NCI-H1694 (cell line): ENCODE measurements at places on chromosomes 13 and 19.

DNA sequence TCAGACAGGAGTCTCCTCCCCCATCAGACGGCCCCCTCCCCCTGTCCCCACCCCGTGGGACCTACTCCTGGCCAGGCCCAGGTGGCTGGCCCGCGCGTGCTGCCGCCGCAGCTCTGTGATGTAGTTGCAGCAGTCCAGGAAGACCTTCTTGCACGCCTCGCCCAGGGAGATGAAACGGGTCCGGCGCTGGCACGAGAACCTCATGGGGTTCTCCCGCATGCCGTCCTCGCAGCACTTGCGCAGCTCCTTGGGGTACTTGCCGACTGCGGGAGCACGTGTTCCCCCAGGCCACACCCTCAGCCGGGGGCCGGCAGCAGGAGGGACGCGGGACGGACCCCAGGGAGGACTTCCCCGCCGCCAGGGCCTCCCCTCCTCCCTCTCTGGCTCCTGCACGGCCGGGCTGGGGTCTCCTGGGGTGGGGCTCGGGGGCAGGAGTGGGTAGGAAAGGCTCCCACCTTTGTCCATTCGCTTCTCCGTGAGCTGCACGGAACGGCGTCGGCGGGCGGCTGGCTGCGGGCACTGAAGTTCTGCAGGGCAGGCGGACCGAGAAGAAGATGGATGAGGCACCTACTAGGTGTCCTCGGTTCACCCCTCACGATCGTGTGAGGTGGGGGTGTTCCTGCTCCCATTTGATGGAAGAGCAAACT, 13.3 kb downstream of the C3 start:
- DNase-seq = no peak

DNA sequence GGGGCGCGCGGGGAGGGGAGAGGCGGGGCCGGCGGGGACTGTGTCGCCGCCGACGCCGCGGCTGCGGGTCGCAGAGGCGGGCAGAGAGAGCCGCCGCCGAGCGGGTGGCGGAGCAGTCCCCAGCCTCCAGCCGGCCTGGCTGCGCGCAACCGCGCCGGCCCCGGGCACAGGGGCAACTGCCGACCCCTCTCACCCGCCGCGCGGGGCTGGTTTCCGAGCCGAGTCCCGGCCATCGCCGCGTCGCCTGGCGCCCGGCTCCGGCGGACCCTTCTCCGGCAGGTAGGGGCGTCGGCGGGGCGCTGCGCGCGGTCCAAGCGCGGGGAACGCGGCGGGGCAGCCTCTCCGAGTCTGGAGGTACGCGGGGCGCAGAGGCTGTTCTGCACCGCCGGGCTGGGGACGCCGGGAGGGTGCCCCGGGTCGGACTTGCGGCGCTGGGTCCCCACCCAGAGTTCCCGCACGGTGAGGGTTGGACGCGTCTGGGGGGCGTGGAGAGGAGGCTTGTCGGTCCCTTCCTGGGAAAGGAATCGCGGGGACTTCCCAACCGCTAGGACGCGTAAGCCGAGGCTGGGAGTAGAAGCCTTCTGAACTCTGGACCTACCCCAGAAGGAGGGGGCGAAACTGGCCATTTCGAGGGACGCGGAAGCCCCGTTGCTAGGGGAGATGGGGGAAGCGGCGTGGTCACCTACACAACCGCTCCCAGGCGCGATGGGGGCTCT, 133.6 kb upstream of the MYO16 start:
- DNase-seq = no peak

DNA sequence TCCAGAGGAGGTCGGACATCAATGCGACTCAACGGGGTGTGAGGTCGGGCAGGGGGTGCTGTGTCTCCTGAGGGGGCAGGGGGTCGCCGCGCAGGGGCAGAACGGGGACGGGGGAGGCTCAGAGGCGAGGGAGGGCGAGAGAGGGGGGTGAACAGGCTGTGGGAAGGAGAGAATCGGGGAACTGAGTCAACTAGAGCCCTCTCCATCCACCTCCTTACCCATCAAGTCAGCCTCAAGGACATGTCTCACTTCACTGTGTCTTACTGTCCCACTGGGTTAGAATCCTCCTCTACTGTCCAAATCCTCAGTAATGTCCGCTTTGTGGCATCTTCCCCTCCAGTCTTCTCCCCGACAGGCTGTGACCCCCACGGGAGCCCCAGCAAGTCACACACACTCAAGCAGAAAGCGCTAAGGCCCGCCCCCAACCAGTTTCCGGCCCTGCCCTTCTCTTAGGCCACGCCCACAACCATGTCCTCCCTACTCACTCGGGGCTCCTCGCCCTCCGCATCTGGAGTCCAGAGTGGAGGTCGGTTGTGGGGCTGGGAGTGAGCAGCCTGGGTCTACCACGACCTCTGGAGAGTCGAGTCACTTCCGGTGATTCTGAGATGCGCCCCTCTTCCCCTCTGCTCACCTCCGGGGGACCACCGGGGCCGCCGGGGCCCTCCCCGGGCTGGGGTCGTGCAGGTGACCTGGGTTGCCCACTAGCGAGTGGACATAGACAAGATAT, 9.3 kb downstream of the PLEKHA4 start:
- DNase-seq = no peak

- no peak for DNase-seq
Observed at GRCh38 chr19:22532388-22533300, 101.5 kb upstream of the ZNF492 start.

GRCh38 chr19:13164343-13165161, 14.3 kb downstream of the IER2 start:
- no peak for DNase-seq

- no peak for DNase-seq
Observed at GRCh38 chr19:16266586-16266942, 58.1 kb upstream of the KLF2 start.

DNA sequence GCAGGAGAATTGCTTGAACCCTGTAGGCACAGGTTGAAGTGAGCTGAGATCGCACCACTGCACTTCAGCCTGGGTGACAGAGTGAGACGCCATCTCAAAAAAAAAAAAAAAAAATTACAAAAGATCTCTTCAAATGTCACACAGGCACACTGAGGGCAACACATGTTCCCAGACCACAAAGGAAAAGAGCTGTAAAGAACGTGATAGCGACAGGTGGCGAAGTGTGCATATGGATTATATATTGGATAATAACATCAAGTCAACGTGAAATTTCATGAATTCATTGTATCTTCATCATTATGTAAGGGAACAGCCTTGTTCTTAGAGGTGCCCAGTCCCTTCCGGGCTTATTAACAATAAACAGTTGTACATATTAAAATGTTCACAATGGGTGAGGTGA, 31.8 kb upstream of the DPP9 start:
- no peak for DNase-seq

DNA sequence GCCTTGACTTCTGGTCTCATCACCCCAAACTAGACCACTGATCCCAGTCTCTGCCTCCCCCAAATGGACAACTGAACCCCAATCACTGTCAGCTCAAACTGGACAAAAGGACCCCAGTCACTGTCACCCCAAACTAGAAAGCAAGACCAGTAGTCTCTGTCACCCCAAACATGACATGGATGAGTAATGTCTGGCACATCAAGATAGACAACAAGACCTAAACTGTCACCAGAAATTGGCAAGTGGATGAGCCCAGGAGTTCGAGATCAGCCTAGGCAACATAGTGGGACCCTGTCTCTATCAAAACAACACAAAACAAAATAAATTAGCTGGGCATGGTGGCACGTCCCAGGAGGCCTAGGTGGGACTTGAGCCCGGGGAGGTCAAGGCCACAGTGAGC, 12.0 kb downstream of the RABAC1 start:
- DNase-seq = no peak

DNA sequence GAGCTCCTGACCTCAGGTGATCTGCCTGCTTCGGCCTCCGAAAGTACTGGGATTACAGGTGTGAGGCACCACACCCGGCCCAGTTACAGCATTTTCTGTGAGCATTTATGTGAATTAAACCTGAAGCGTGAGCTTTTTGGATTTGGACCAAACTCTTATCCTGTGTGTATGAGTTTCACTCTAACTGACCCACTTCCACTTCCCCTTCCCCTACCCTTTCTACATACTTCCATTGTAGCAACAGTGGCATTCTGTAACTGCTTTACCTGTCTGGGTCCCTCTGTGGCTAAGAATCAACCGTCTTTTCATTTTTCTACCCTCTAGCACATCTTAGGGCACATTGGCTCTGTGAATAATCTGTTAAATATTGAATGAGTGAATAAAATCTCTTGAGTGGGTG, 16.2 kb downstream of the FRY start:
- DNase-seq = no peak

DNA sequence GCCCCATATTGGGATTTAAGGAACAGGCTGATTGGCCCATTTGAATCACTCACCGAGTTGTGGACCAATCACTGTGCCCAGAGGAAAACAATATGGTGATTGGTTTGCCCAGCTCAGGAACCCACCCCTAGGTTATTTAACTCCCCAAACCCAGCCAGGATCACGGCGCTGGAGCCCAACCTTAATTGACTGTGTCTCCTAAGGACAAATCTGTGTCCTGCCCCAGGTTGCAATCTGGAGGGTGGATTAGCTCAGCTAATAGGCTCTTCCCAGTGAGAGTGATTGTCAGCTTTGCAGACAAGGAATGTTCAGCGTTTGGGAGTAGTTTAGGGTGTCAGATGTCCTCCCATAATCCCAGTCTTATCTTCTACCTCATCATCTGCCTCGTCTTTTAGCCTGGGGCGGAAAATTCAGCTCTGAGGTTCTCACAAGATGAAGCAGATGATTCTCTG, 3.5 kb upstream of the ZNF358 start:
- no peak for DNase-seq

GRCh38 chr13:73340069-73340468, 281.3 kb downstream of the KLF5 start:
- DNase-seq = no peak

DNA sequence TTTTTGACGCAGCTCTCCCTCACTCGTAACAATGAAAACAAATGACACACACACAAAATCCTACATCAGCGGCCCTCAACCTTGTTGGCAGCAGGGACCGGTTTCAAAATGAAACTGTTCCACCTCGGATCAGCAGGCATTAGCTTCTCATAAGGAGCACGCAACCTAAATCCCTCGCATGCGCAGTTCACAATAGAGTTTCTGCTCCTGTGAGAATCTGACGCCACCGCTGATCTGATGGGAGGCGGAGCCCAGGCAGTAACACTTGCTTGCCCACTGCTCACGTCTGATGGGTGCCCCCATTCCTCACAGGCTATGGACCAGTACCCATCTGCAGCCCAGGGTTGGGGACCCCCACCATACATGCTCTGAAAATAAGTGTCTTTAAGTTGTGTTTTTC, 43.4 kb downstream of the DHRS12 start:
- no peak for DNase-seq

DNA sequence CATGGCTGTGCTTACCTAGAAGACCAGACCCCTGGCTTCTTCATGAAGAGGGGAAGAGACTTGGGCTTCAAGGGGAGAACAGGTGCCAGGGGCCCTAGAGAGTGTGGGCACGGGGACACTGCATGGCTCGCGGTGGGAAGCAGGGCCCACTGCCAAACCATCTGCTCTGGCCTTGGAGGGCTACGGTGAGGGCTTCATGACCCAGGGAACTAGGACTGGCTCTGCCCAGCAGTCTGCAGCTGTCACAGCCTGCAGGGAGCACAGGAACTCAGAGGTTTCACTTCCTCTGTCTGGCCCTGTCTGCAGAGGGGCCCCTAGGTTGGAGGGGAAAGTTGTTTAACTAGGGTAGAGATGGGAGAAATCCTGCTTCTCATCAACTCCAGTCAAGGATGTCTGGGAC, 4.3 kb downstream of the ERCC1 start:
- no peak for DNase-seq

- DNase-seq = peak; percentile 56
Observed at GRCh38 chr19:28710278-28710677, 502.7 kb downstream of the UQCRFS1 start.

GRCh38 chr19:41000310-41000737, 9.2 kb downstream of the CYP2B6 start:
- DNase-seq = no peak

- no peak for DNase-seq
Observed at GRCh38 chr13:34412817-34413375, 529.2 kb upstream of the NBEA start.

DNA sequence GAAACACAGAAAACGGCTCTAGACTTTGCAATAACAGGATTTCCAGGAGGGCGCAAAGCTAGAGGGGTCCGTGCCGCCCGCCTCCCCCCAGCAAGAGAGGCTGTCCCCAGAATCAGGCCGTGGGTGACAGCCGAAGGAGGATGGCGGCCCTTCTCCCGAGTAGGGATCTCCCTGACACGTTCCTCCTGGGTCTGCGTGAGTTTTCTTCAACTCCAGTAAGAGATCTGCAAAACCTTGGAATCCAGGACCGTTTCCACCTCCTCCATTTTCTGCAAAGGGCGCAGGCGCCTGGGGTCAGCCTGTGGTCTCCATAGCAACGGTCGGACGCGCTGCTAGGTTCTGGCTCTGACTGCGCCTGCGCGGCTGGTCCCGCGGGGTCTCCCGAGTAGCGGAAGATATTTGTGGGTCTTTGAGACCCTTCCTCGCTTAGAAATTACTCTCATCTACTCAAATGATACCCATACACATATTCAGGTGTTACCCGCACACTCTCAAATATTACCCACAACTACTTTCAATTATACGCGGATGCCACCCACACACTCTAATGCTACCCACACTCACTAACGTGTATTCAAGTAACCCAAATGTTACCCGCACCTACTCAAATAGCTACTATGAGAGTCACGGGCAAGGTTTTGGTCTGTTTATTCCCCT, 2.1 kb downstream of the PNMA8C start:
- DNase-seq = peak; percentile 68

DNA sequence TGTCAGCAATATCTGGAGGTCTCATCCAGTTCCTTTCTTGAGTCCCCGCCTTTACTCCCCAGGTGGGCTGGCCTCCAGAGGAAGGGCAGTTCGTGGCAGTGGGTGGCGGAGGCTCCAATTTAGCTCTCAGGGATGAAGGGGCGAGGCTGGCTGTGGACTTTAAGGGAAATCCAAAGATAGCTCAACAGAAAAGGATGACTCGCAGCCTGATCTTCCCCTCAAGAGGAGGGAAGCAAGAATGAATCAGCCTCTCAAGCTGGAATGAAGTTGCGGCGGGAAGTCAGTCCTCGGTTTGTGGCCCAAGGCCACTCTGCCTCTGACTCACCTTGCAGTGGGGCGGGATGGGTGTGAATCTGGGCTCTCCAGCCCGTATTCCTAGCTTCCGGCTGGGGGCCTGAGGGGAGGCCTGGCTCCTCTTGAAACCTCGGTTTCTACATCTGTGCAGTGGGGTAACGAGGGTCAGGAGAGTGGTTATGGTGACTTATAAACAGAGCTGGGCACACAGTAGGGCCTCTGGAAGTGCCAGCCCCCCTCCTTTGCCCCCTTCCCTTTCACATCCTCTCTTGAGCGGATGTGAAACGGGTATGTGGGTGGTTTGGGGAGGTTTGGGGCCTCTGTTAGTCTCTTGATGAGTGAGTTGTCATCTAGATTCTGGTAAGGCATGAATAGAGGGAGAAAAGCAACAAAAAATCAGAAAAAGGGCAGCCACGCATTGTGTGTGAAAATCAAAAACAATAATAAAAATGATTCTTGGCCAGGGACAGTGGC, 10.5 kb upstream of the SMG9 start:
- no peak for DNase-seq

GRCh38 chr19:35066691-35067563, 25.4 kb downstream of the HPN start:
- DNase-seq = peak; percentile 96

GRCh38 chr13:82749551-82749950, 1132.7 kb downstream of the SLITRK1 start:
- no peak for DNase-seq

GRCh38 chr19:4974880-4975469, 6.1 kb downstream of the KDM4B start:
- no peak for DNase-seq

GRCh38 chr19:37309834-37310575, 60.9 kb upstream of the ZNF527 start:
- DNase-seq = no peak
